Activated CD4-positive, alpha-beta T cell treated with anti-CD3 and anti-CD28 coated beads, Interleukin-2, amount 50 U/mL, for 48 hours (primary cell): ENCODE measurements at places on chromosomes 16 and 17.

DNA sequence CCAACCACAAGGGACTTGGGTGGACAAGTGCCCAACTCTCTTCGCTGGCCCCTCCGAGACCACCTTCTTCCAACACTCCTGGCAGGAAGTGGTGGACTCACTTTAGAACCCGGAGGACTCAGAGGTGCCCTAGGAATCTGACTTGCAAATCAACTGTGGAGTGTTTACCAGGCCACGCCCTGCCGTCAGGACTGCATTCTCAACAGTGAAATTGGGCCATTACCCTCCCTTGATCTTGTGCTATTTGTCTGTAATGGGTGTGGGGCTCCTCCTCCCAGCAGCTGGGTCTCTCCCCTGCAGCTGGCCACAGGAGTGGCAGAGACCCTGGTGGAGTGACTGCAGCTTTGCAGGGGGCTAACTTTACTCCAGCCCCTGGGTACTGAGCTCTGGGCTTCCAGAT lies 212.2 kb upstream of the RPL38 start:
- DNase-seq = no peak

- no peak for DNase-seq
Observed at GRCh38 chr16:54208237-54208636, 78.3 kb downstream of the IRX3 start.

DNA sequence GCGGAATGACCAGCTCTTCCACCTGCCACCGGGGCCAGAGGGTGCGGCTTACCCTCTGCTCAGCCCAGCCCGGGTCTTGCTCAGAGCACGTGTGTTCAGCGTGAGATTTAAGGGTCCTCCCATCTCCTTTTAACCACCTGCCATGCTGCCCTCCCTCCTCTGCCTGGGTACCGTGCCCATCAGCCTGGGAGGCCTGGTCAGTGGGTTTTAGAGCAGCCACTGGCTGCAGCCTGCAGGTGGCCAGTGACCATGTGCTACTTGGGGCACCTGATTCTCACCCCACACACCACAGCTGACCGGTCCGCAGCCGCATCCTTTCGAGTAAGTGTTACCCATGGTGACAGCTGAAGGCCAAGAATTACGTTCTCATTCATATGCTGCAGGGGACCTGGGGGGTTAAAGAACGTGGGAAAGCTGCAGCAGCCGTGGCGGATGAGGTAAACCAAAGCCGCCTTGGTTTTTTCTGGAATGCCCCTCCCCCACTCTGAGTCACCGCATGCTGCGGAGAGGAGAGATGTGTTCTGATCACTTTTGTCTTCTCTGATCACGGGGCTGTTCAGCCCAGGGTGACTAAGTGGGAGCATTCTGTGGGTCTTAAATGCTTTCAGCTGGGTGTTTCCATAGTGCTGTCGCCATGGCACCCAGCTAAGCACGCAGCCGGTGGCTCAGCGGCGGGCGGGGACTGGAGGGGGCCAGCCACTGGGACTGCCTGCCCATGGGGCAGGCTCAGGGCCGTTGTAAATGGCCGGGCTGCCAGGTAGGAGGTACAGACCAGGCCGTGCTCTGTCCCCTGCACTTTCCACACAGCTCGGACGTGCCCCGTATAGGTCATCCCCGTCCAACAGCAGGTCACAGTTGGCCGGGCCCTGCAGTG lies 59.8 kb downstream of the BAIAP2 start:
- DNase-seq = peak; percentile 94

- no peak for DNase-seq
Observed at GRCh38 chr16:68309799-68310198, 947 bp downstream of the SLC7A6OS start.

DNA sequence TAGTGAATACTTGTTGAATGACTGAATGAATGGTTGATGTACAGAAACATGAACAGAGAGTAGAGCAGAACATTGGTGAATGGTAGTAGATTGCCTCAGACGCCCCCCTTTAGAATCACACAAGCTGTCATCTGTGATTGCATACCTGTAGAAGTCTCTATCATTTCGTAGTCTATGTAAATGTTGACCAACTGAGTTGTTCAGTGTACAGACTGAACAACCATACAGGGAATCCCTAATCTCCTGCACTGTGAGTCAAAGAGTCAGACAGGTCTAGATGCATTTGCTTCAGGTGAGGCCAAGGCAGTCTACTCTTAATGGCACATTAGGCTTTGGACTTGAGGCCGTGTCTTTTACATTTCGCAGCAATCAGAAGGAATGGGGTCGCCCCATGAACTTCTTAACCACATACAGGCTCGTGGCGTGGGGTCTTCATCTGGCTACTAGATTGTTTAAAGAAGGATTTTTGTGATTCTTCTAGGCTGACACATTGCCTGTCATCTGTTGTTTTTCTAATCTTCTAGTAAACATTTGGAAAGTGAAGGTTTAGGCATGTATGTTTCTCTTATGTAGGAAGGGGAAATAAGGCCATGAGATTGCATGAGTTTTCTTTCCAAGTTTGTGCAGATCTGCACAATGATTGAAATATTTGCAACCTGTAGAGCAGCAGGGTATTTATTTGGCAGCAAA lies 157.4 kb downstream of the WWOX start:
- no peak for DNase-seq

DNA sequence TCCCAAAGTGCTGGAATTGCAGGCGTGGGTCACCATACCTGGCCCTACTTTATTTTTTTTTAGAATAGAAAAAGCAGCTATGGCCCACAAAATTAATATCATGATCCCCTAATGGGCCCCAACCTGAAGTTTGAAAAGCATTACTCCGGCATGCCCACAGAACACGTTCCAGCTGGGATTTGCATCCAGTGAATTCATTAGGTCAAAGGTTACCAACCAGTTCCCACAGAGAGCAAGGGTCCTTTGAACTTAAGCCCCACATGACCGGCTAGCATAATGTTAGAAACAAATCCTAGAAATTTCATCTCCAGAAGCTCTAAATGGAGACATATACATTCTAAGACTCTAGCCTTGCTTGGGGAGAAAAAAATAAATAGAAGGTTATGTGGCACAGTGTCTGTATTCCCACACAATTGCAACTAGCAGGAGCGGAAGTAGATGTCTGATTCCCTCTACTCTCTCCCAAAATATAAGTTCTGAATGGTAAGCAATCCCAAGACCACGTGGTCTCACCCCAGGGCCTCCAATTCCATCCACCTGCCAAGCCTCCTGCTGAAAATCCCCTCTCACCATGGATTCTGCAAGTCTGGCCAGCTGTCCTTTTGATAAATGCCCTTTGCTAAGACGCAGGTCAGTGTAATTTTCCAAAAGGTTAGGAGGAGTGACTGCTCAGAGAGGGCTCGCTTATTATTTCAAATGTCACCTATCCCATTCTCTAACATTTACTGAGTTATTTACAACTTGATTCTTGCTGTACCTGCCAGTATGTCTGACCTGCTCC lies 395.8 kb downstream of the NPIPA8 start:
- DNase-seq = no peak

- DNase-seq = no peak
Observed at GRCh38 chr17:31067691-31068184, 27.0 kb upstream of the NF1 start.
